ENCODE measurements at places on chromosomes 13 and 19.

DNA sequence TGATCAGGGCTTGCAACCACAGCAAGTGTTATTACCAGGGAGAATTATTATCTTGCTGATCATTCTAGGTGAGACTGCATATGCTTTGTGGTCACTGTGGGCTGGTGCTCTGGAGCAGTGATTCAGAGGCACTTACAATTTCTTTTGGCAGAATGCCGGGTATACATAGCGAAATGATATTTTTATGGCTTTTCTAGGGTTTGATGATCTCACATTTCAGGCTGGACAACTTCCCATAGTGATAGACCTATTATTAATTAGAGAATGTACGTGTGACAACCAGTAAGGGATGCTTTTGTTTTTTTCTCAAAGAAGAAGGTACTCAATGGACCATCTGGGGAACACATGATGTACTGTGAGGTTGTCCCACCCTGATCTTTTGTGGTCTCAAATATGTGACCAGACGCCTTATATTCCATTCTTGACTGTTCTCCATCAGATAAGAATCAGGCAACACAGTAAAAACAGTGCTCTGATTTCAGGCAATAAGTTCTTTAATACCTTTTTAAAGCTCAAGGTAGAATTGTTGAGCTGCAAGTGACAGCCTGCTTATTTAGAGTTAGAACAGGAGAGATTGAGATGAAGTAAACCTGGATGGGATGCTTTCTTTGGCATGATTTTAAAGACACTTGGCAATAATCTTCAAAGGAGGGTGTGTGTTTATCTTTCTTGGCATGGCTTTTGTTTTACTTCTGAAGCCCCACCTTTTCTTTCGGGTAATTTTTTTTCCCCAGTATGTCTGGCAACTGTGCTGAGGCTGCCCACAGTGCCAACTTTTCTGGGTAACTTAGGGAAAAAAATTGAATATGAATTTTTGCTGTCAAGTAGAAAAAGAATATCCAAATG lies 27.4 kb upstream of the SCEL start:
- DNase-seq, result no peak

DNA sequence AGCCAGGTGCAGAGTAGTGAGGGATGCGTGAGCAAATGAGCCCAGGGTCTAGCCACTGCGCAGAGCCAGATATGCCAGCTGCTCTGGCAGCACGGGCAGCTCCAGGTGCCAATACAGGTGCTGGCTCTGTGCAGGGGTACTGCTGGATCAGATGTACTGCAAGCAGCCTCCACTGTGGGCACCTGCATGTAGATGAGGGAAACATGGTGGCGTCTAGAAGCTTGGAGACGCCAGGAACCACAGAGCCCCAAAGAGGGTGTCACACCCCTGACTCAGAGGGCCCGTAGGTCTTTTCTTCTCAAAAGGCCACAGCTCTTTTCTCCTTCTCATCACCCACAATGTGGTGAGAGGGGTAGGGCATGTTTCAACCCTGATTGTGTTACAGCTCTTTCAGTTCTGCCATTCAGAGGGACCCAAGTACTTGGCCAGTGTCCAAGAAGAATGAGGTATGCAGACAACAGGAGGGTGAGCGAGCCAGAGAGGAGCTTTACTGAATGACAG lies 244.4 kb upstream of the SLITRK1 start:
- no peak for DNase-seq

DNA sequence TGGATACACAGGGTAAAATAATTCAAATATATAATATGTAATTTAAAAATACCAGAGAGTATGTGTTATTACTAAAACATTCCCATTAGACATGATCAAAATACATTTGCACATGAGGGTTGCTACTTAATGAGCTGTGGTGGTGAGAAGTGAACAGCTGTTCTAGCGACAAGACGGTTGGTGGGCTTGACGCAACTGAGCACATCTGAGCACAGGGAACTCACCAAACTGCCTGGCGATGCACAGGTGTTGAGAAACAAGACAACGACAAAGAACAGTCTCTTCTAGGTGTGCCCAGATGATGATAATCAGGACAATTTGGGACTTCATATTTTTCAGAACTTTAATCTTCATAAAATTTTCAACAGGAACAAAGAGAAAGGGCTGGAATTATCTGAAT lies 555.1 kb upstream of the SGCG start:
- DNase-seq, result no peak

GRCh38 chr13:40680659-40681323 lies 14.3 kb upstream of the FOXO1 start:
- DNase-seq, result no peak

- DNase-seq, result no peak
Observed at GRCh38 chr19:58569943-58570670, 3.0 kb downstream of the MZF1 start.

DNA sequence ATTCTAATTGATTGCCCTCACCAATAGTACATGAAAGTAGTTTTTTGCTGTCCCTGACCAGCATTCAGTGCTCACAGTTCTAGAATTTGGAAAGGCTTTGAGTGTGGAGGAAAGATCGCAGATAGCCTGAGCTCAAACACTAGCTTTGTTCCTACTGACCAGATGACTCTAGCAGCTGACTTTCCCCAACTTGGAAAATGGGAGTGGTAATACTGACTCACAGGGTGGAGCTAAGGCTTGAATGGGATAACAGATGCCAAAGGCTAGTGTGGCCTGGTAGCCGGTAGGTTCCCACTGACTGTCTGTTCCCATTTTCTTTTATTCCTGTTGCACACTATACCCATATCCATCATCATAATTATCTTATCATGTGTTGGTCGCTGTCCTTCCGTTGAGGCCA lies 3.7 kb downstream of the ZSCAN22 start:
- no peak for DNase-seq

- DNase-seq, result no peak
Observed at GRCh38 chr13:105316731-105317130, 1218.7 kb downstream of the EFNB2 start.

GRCh38 chr13:77786695-77787287 lies 89.3 kb downstream of the SLAIN1 start:
- DNase-seq, result no peak
